A549 treated with ZK216348 at 1 μM for 4 hours (cell line): ENCODE measurements at places on chromosomes 3 and 15. TPM values are rescaled to one million over a fixed set of nuclear protein-coding genes. Genes with fewer than 3 reads are reported as not detected.

P2RY1 gene
- 0.34 to 0.57 TPM (median 0.54 TPM) in 5 replicates for total RNA-seq

LIPH gene
- total RNA-seq, result 5.5 to 7.5 TPM (median 6.7 TPM) in 5 replicates

GOLGA6B gene
- 0.15 to 0.16 TPM in 2 of 5 replicates, not detected in the others for total RNA-seq

TF gene
- total RNA-seq, result 0.60 to 2.0 TPM (median 1.0 TPM) in 5 replicates

KLF15 gene
- 0.11 to 0.30 TPM (median 0.13 TPM) in 5 replicates for total RNA-seq

TUSC7 gene
- not detected in 5 replicates for total RNA-seq

RCCD1 gene
- total RNA-seq, result 23.9 to 38.0 TPM (median 34.1 TPM) in 5 replicates

C3orf49 gene
- not detected in 5 replicates for total RNA-seq

ZPLD1 gene
- 0.04 to 0.05 TPM in 2 of 5 replicates, not detected in the others for total RNA-seq

WNT5A gene
- 0.66 to 1.3 TPM (median 1.1 TPM) in 5 replicates for total RNA-seq

SPINK8 gene
- not detected in 5 replicates for total RNA-seq

SRGAP3 gene
- total RNA-seq, result 0.49 to 0.98 TPM (median 0.79 TPM) in 5 replicates

EFHB gene
- 0.53 to 1.6 TPM (median 0.75 TPM) in 5 replicates for total RNA-seq

ECE2 gene
- not detected in 5 replicates for total RNA-seq

ENTPD3 gene
- not detected in 5 replicates for total RNA-seq

HOMER2 gene
- total RNA-seq, result 15.2 to 19.3 TPM (median 15.5 TPM) in 5 replicates

CTXN2 gene
- not detected in 5 replicates for total RNA-seq

MKRN2OS gene
- not detected in 5 replicates for total RNA-seq

DZIP1L gene
- 6.6 to 11.4 TPM (median 8.4 TPM) in 5 replicates for total RNA-seq

SLCO3A1 gene
- total RNA-seq, result 14.5 to 30.6 TPM (median 26.9 TPM) in 5 replicates

LOXL1 gene
- 0.34 to 1.7 TPM (median 0.55 TPM) in 5 replicates for total RNA-seq

PLA1A gene
- 0.21 to 0.38 TPM (median 0.21 TPM) in 5 replicates for total RNA-seq

ZNF774 gene
- 0.62 to 1.7 TPM (median 1.0 TPM) in 5 replicates for total RNA-seq

CLEC3B gene
- total RNA-seq, result 0.22 TPM in 1 of 5 replicates, not detected in the others

RARB gene
- total RNA-seq, result 5.0 to 9.4 TPM (median 7.9 TPM) in 5 replicates

PHC3 gene
- 8.8 to 21.3 TPM (median 13.1 TPM) in 5 replicates for total RNA-seq

CACNA1D gene
- total RNA-seq, result 0.58 to 1.1 TPM (median 0.62 TPM) in 5 replicates

CDHR4 gene
- total RNA-seq, result 0.13 to 0.35 TPM (median 0.23 TPM) in 5 replicates

WDR93 gene
- 0.09 to 0.64 TPM (median 0.18 TPM) in 5 replicates for total RNA-seq

CHRNA5 gene
- total RNA-seq, result 24.3 to 36.9 TPM (median 32.6 TPM) in 5 replicates

FBLN2 gene
- total RNA-seq, result 1.5 to 3.1 TPM (median 2.2 TPM) in 5 replicates

CD47 gene
- 31.6 to 40.7 TPM (median 39.4 TPM) in 5 replicates for total RNA-seq

CATSPER2 gene
- 0.41 to 2.0 TPM (median 0.58 TPM) in 5 replicates for total RNA-seq

BCL2A1 gene
- total RNA-seq, result 10.0 to 22.2 TPM (median 11.4 TPM) in 5 replicates
